ENCODE measurements at places on chromosomes 7 and 10. TPM values are rescaled to one million over a fixed set of nuclear protein-coding genes. Genes with fewer than 3 reads are reported as not detected.

The ELAPOR2 gene
- 64.1 TPM for total RNA-seq

The PRSS2 gene
- not detected for total RNA-seq

DNA sequence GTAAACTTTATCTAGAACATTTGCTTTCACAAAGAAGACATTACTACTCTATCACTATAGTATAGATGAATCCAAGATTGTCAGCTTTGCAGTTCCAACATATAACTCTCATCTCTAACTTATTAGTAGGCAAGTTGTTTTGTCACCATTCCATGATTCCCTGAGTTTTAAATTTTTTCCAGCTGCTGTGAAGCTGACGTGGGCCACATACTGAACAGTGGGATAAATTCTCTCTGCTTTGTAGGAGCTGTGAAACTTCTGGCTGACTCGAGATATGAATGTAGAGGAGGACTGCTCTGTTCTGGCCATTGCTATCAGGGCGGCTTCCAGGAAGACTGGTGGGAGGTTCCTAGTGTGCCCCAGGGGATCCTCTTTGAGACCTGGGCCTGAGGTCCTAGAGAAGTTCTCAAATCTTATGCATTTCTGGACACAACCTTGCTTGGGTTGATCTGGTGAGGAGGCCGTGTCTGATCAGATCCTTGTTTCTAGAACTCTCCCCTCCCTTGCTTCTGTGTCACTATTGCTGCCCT is 58.0 kb downstream of the LSMEM1 start:
- DNase-seq: no peak

DNA sequence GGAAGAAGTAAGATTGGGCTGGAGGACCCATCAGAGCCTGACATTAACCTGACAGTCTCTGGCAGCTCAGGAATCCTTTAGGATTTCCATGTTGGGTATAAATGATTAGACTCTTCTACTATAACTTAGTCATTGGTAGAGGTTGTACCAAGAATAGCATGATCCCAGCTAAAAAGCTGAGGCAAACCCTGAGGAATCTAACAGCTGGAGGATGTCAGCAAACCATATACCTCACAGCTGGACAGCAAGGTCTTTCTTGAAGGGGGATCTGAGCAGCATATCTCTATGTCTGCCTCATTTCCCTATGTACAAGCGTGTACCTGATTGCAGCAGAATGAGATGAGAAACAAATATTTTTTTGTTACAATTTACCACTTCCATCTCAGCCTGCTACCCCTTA is 103.2 kb downstream of the NPSR1 start:
- no peak for DNase-seq

GRCh38 chr10:19663344-19663743 is 152.9 kb upstream of the PLXDC2 start:
- DNase-seq: no peak

All from lung (tissue), 17 donors.